Common myeloid progenitor, CD34-positive (primary cell): ENCODE measurements at places on chromosomes 6 and 20.

DNA sequence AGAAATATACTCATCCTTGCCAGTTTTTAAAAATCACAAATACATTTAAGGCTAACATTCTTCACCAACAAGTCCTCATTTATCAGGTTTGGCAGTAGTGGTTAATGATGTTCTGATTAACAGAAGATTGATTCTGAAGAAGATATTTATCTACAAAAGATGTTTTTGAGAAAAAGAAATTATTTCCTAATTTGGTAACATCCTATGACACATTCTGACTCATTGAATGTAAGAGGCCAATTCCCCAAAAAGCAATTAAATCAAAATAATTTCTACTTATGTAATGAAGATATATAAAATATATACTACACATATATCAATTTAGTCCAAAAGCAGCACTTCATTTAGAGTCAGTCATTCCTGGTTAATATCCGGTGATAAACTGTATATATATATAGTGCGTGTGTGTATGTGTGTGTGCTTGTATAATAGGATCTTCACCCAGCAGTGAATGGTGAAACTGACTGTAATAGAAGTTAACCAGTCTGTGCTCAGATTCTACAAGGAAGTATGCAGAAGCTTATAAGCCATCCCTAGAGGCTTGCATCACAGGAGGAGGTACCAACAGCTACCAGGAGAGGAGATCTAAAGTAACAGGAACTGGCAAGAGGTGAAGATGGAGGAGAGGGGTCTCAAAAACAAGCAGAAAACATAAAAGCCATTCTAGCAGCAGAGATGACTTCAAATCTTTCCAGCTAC is 82.9 kb upstream of the MARCKS start:
- DNase-seq: no peak

DNA sequence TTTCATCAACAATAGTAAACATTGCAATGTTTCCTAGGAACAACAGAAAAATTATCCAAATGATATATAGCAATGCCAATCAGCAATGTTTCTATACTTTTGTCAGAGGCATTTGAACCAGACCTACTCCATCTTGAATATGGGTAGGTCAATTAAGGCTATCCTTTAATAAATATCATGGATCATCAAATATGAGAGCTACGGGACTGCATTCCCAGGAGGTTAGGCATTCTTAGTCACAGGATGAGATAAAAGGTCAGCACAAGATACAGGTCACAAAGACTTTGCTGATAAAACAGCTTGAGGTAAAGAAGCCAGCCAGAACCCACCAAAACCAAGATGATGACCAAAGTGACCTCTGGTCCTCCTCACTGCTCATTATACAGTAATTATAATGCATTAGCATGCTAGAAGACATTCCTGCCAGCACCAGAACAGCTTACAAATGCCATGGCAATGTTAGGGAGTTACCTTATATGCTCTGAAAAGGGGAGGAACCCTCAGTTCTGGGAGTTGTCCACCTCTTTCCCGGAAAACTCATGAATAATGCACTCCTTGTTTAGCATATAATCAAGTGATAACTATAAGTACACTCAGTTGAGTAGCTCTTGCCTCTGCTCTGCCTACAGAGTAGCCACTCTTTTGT is 8.6 kb upstream of the SERPINB6 start:
- no peak for DNase-seq

- DNase-seq: peak; percentile 65
Observed at GRCh38 chr6:15266423-15266996, 20.6 kb downstream of the JARID2 start.

DNA sequence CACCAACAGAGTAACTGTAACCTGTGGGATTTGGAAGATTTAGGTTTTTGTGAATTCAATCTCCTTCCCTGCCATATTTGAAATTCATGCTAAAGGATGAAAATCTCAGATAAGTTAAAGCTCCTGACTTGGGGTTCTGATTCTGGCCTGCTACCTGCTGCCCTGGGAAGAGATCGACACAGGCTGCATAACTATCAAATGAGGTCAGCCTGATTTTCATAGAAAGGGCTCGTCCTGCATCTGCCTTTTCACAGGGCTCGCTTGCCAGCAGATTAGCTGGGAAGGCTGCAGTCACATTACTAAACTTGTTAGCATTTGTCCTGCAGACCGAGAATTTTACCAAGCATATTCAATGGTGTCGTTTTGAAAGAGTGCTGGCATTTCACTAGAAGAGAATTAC is 14.6 kb downstream of the GCLC start:
- no peak for DNase-seq

- no peak for DNase-seq
Observed at GRCh38 chr20:61956396-61957342, 109.0 kb downstream of the TAF4 start.

GRCh38 chr20:35552914-35553313 is 11.0 kb downstream of the ERGIC3 start:
- DNase-seq: no peak

GRCh38 chr20:19757487-19758132 is 448 bp upstream of the RIN2 start:
- DNase-seq: peak; percentile 88

- no peak for DNase-seq
Observed at GRCh38 chr20:56005389-56005715, at the start of gene CBLN4. CBLN4 (minus strand) TSS chr20:56005519; CDS start chr20:56004171, 1,348 bp downstream.

GRCh38 chr6:43275801-43276576 is 22.1 kb upstream of the SLC22A7 start:
- DNase-seq: peak; percentile 84

DNA sequence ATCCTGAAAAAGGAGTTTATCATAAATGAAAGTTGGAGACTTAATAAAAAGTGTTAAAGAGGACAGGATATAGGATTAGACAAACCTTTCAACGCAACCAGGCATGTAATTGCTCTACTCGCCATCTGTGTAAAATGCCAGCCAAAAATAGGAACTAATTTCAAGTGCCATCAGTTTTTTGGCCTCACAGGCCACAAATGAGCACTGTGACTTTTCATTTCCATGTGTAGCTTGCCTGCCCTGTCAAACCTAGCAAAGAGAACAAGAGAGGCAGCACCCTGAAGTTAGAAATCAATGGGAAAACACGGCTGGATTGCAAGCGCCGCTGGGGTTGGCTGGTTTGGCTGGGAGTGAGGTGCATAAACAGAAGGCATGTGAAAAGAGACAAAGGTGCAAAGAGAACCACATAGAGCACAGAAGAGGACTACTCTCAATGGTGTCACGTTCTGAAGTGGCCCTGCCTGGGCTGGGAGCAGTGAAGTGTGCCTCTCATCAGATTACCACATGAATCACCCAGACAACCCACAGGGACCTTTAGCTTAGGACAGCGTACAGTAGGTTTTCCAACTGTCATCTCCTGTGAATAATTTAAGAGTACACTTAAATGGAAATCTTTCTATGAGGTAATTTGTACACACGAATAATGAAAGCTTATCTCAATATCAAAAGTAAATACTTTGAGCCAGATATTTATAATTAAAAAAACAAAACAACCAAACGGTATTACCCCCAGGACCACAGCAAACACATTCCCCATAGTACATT is 78.0 kb upstream of the NHSL1 start:
- DNase-seq: no peak

- DNase-seq: no peak
Observed at GRCh38 chr6:69820438-69820837, 23.6 kb upstream of the LMBRD1 start.

DNA sequence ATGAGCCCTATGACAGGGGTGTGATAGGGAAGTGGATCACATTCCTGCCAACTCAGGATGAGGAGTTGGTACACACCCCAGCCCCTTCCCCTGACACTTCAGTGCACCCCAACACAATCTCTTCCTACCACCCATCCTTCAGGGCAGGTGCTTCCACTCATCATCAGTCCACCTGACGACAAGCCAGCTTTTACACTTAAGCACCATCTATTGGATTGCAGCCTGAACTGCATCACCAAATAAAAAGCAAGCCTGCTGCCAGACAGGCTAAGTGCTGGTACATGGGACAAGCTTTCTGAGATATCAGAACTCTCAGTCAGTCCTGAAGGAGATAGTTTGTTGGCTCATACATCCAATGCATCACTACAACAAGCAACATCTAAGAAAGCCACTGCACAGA is 69.0 kb upstream of the TMEM200A start:
- DNase-seq: no peak

GRCh38 chr20:48455651-48456365 is 372.0 kb downstream of the PREX1 start:
- no peak for DNase-seq

GRCh38 chr6:154301086-154301625 is 55.4 kb downstream of the IPCEF1 start:
- no peak for DNase-seq

GRCh38 chr6:45024610-45025009 is 303.5 kb upstream of the RUNX2 start:
- DNase-seq: no peak

DNA sequence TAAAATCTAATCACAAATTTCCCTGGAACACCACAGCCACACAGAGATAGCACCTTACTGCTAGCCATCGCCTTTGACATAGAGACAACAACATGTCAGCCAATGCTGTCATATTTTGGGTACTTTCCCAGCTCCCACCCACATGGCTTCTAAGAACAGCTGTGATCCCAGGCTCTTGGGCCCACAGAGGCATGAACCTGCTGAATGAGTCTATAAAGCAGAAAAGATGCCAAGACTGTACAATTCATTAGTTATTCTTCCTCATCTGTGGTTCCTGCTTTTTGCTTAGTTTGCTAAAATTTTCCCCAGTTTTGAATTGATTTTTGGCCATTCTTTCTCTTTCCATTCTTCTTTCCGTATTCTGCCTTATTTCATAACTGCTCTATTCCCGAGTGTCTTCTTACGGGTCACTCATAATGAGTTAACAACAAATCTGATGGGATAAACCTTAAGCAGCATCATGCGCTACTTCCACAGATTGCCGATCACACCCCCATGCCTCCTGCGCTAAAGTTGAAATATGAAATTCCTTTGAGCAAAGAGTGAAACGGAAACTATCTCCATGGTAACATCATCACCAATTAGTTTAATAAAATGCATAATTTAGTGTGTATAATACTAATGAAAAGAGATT is 327.3 kb upstream of the HSF2 start:
- DNase-seq: no peak

DNA sequence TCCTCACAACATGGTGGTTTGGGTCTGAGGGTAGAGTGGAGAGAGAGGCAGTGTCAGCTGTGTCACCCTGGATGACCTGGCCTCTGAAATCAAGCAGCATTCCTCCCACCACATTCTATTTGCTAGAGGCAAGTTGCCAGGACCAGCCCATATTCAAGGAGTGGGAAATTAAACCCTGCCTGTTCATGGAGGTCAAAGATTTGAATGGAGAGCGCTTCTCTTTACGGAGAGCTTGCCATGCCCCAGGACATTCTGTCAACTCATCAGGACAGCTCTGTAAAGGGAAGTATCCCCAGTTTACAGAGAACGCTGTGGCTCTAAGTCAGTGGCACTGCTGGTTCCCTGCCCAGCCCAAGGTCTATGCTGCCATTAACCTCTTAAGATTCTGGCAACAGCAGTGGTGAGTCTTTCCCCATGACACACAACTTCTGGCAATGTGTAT is 90.0 kb upstream of the INSM1 start:
- DNase-seq: no peak

GRCh38 chr20:58497076-58497641 is 18.0 kb downstream of the APCDD1L start:
- DNase-seq: no peak

- DNase-seq: no peak
Observed at GRCh38 chr6:3825331-3825831, 23.8 kb upstream of the FAM50B start.

GRCh38 chr20:41054847-41055230 is 26.2 kb downstream of the TOP1 start:
- no peak for DNase-seq

DNA sequence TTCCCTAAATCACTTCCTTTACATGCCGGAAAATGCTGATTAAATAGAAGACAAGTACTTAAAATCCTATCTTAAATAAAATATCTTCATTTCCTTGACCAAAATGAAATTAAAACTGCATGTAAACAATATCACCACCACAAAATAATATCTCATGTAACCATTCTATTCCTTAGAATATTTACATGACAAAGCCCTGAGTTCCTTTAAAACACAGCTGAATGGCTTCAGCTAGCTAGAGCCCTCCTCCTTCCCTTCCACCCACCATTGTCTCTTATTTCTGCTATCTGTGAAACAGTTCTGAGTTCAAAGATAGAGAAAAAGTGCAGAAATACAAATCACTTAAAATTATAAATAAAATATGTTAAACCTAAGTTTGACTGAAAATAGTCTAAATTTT is 103.1 kb downstream of the HIVEP2 start:
- DNase-seq: no peak

DNA sequence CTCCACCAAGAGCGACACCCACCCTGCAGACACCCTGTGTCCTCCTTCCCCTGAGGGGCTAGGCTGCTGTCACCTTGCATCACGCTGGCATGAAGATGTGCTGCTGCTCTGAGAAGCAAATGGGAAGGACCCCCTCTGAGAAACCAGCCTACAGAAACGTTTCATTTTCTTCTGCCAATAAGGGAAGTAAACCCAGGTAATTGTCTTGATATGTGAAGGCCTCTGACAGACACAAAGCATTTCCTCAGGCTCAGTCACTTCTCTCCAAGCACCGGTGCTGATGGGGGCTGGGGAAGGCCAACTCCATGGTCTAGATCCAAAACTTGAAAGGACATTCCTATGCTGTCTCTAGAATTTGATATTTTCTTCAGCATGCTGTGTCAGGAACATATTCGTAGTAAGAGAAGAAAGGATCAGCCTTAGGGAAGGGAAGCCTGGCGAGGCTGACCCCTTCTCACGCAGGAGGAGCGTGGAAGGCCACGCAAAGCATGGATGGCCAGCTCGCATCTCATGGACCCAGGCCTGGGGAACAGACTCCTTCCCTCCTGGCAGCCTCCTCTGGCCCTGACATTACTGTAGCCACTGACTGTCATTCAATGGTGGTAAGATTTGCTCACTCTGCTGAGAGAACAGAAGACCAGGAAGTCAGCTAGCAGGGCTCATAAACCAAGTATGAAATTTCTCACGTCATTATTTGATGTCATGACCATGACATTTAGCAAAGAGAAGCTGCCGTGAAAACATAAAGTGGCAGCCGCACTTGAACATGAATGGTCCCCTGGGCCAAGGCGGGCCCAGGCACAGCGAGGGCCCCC is 20.4 kb downstream of the ACSS1 start:
- no peak for DNase-seq

DNA sequence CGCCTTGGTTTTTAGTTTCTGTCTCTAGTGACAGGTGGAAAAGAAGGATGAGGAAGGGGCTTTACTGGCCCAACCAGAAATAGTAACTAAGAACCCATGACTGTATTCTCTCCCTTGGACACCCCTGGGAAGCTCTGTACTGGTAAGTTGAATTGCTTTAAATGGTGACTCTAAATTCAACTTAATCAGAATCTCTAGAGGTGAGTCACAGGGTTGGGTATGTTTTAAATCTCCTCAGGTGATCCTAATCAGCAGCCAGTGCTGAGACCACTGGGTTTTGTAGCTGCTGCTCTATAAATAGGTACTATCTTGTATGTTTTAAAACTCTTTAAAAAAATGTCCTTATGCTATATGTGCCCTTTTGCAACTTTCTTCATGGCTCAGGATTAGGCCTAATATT is 314.0 kb upstream of the ECI2 start:
- DNase-seq: no peak
